ENCODE measurements at places on chromosomes 1 and 21.

DNA sequence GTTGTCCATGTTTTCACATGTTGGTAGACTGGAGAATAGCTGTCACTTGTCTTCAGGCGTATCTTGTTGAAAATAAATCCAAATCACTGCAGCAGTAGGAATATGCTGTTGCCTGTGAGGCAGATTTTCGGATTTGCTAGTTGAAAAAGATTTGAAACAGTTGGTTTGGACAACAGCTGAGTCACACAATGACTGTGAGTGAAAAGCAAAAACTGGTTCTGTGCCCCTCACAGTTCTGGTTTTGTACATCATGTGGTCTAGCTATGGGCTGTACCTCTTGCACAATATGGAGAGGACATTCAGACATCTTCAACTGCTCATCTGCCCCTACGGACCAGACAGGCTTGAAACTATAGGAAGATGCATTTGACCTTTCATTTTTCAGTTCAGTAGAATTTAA lies 1.8 kb downstream of the ARF1 start:
- no peak for DNase-seq

GRCh38 chr21:45208627-45208951 lies 79.1 kb downstream of the POFUT2 start:
- no peak for DNase-seq

GRCh38 chr21:43337901-43338655 lies 88.9 kb downstream of the SIK1 start:
- no peak for DNase-seq

DNA sequence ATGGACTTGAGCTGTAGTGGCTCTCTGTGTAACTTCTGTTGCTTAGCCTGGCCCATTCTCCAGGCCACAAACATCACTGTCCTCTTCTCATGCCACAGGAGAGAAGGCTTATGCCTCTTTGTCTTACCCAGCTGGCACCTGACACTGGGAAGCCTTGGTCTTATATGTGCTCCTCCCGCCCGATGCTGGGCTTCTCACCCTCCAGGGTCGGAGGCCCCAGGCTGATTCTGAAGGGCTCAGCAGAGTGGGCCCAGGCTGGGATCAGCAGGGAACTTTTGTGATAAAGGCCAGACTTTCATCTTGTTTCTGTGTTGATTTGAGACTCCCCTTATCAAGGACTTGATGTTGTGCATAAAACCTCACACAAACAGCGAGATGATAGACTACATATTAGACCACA lies 29.8 kb downstream of the TRPM2 start:
- no peak for DNase-seq

DNA sequence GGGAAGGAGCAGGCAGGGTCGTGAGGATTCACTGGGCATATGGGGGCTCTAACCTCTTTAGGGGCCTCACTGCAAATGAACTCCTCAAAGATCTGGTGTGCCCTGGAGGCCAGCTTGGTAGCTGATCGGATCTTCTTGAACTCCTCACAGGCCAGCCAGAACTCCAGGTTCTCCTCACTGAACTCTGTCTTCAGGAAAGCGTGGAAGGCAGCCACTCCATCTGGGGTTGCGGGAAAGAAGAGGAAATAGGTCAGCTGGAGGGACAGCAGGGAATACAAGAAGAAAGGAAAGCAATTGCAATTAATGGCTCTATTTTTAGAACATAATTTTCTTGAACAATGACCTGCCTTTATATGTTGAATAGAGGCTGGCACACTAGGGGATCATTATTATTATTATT lies 2.3 kb downstream of the RGS16 start:
- no peak for DNase-seq

- no peak for DNase-seq
These were observed 23.7 kb downstream of the SRRM1 start for GRCh38 chr1:24666794-24667193.

GRCh38 chr1:17233675-17234320 lies 15.1 kb upstream of the PADI3 start:
- peak; percentile 13 for DNase-seq

DNA sequence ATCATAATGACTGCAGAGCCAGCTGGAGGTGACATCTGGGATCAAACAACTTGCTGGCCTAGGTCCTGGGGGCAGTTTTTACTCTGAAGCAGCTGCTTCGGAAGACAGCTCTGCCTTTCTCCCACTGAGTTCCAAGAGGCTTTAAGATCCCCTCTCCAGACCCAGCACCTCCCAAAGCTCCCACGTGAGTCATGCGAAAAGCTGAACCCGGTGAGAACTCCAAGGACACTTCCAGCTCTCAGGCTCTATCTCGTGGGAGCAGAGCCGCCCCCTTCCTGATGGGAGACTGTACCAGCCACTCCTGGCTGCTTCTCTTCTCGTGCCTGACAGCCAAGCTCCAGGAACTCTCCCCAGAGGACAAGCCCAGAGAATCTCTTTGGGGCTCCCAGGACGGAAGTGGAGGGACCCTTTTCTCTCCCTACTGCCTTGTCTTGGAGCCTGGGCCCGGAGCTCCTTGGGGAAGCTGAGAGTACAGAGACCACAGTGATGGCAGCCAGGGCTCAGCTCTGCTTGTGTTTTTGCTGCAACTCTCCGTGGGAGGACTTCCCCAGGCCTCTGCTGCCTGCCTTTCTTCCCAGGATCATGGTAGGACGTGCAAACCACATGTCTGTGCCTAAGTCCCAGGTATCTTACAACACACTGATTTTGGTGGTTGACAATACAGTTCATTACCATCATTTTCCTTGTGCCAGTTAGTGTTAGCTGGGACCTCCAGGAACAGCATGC lies 40.6 kb downstream of the STUM start:
- DNase-seq: peak; percentile 87

GRCh38 chr1:154855186-154855851 lies 14.8 kb downstream of the KCNN3 start:
- no peak for DNase-seq

GRCh38 chr1:37946703-37947360 lies at the start of gene INPP5B:
TSS of gene INPP5B (minus strand) at chr1:37947053. CDS start at chr1:37946308, 745 bp downstream.
- DNase-seq: peak; percentile 99

Measured in posterior cingulate gyrus (tissue), 11 donors.